Dermis microvascular lymphatic vessel endothelial cell (primary cell): ENCODE measurements at places on chromosomes 7 and 10. TPM values are rescaled to one million over a fixed set of nuclear protein-coding genes. Genes with fewer than 3 reads are reported as not detected.
A peak's percentile ranks its signal among the peaks of the same experiment; 100 is the strongest.

ZPBP gene
- total RNA-seq: not detected in 2 replicates

POLR1F gene
- 16.3 and 20.2 TPM in 2 replicates for total RNA-seq

MRC1 gene
- 232 and 250 TPM in 2 replicates for total RNA-seq

SCRN1 gene
- 61.4 and 69.3 TPM in 2 replicates for total RNA-seq

GNAI1 gene
- total RNA-seq: 15.0 and 19.7 TPM in 2 replicates

GJC3 gene
- 0.26 and 0.63 TPM in 2 replicates for total RNA-seq

EMX2 gene
- total RNA-seq: not detected in 2 replicates

DNA sequence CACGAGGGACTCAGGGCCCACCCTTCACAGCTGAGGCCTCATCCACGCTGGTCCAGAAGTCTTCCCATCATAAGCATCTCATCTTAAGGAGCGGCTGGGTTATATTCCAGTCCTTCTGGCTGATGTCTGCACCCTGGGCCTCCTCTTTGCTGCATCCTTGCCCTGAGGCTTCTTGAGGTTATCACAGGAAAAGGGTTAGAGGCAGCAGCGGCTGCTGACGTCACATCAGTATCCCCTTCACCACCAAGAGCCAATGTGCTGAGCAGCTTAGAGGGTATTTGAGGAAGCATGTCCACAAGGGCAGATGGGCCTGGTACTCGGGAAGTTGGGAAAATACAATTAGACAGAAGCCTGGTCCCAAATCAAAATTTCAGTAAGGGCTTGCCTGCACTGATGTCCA is 125.1 kb downstream of the PLXNA4 start:
- no peak for DNase-seq

DNA sequence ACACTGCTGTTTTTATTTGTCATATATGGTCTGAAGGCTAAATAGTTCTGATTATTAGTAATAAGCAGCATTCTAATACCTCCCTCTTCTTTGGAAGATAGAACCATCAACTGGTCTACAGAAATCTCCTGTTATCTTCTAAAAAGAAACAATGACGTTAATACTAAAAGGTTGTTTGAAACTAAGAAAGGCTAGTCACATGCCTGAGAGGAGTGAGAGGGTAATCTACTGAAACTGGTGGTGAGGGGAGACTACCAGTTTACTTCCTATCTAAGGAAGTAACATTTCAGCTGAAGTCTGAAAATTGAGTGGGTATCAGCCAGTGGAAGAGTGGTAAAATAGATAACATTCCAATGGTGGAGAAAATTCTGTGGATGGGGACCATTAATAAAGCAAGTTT is 48.4 kb downstream of the FGFBP3 start:
- DNase-seq: no peak

GRCh38 chr10:129719415-129719739 is 244.7 kb downstream of the EBF3 start:
- no peak for DNase-seq

DNA sequence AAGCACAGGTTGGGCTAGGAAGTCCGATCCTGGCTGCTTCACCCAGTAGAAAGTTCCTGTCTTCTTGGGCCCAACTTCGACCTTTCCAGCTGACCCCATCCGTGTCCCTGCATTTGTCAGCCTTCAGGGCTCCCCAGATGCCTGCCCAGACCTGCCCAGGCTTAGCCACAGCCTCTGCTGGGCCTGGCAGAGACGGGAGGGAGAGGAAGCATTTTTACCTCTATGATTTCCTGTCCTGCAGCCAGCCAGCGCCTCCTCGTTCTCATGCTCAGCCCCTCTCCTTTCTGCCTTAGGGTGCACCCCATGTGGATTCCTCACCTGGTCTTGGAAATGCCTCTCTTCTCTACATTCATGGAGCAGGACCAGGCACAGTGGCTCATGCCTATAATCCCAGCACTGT is 3.7 kb downstream of the METTL27 start:
- no peak for DNase-seq

DNA sequence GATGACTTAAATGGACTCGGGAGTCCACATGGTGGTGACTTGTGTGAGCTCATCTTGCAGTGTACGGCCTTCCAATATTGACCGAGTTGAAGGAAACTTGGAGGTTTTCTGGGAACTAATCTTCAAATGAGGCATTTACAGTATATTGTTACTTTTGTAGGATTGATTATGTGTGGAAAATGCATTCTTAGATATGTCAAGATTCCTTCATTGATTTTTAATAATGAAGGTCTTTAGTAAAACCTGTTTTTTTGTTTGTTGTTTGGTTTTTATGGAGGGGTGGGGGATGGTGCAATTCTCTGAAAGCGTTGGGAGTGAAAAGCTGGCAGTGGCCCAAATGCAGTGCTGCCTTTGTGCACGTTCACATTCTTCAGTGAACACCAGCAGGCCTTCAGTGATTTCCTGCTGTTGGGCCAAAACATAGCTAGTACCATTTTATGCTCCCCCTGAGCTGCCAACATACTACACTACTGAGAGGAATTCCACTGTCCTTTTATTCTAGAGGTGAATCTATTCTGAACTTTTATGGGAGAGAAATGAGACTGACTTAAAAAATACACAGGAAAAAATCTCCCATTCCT is 50.4 kb downstream of the CCNY start:
- peak; percentile 78 for DNase-seq

DNA sequence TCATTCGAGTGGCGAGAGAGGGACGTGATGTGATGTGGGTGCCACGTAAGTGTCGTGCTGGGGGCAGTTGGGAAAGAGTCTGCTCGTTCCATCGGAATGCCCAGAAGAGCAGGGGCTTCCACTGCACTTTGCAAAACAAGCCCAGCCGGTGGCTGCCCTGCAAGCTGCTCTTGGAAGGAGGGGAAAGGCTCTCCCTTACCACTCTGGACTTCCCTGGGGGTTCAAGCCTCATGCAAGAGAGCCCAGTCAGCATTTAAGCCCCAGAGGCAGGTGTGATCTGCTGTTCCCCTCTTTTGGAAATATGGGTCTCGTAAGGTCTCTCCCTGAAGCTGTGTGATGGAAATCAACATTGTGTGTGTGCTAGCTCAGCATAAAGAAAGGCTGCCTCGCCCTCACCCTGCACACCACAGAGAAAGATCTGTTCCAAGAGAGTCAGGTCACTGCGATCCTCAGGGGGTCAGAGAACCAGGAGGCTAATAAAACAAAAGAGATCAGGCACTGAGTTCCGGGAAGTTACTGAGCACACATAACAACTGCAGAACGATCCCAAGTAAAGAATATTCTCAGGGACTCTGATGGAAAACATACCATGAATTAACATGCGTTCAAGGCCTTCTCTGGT is 212.5 kb downstream of the ADAM12 start:
- no peak for DNase-seq

DNA sequence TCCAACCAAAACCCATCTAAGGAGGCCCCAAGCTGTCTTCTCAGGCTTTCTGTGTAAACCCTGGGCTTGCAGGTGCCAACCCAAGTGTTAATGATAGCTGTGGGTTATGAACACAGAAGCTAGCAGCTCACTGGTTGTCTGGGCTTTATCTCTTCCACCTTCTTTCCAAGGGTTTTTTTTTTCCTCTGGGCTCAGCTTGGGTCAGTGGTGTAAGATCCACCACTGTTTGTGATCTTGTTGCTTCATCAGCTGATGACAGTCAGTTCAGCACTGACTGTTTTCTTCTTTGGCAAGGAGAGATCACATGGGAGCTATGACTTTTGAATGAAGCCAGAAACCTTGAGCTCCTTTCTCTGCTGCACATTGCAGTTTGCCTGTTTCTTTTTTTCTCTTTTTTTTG is 4.6 kb downstream of the GTPBP4 start:
- no peak for DNase-seq

- no peak for DNase-seq
Measured at GRCh38 chr10:89646889-89647657, 2.0 kb upstream of the PANK1 start.

DNA sequence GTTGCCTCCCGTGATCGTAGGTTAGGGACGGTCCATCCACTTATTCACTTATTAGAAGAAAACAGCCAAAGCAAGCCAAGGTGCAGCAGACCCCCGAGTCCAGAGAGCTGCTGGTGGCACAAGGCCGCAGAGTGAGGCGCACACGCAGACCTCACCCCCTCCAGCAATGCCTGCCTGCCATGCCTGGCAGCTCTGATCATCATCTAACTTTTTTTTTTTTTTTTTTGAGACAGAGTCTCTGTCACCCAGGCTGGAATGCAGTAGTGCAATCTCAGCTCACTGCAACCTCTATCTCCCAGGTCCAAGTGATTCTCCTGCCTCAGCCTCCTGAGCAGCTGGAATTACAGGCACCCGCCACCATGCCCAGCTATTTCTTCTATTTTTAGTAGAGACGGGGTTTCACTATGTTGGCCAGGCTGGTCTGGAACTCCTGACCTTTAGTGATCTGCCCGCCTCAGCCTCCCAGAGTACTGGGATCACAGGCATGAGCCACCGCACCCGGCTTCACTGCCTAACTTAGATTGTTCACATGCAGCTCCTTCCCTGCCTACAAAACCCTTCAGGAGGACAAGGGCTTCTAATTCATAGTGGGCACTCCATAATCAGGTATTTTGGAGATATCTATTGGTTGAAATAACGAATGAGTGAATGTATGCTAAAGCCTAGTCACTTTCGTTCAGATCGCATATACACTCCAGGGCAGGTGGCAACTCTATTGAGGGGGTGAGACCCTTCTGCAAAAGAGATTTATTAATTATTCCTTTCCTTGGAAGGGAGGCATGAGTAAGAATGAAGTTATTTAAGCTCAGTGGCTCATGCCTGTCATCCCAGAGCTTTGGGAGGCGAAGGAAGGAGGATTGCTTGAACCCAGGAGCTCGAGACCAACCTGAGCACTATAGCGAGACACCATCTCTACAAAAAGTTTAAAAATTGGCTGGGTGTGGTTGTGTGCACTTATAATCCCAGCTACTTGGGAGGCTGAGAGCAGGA is 15.9 kb downstream of the TRIM56 start:
- DNase-seq: no peak

DNA sequence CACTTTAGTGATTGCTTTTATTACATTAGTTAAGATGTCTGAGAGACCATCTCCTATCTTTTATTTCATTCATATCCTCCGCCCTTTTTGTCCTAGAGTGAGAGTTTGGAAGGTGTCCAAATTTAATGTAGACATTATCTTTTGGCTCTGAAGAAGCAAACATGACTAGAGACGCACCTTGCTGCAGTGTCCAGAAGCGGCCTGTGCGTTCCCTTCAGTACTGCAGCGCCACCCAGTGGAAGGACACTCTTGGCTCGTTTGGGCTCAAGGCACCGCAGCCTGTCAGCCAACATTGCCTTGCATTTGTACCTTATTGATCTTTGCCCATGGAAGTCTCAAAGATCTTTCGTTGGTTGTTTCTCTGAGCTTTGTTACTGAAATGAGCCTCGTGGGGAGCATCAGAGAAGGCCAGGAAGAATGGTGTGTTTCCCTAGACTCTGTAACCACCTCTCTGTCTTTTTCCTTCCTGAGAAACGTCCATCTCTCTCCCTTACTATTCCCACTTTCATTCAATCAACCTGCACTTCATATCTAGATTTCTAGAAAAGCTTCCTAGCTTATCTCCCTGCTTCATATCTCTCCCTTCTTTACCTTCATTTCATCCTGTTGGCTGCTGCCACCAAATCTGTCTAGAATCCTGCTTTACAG is 10.4 kb upstream of the CLCN1 start:
- peak; percentile 65 for DNase-seq

- peak; percentile 50 for DNase-seq
Measured at GRCh38 chr7:157253850-157254249, 83.0 kb upstream of the DNAJB6 start.

GRCh38 chr10:36182179-36182566 is 540.1 kb upstream of the FZD8 start:
- DNase-seq: no peak

DNA sequence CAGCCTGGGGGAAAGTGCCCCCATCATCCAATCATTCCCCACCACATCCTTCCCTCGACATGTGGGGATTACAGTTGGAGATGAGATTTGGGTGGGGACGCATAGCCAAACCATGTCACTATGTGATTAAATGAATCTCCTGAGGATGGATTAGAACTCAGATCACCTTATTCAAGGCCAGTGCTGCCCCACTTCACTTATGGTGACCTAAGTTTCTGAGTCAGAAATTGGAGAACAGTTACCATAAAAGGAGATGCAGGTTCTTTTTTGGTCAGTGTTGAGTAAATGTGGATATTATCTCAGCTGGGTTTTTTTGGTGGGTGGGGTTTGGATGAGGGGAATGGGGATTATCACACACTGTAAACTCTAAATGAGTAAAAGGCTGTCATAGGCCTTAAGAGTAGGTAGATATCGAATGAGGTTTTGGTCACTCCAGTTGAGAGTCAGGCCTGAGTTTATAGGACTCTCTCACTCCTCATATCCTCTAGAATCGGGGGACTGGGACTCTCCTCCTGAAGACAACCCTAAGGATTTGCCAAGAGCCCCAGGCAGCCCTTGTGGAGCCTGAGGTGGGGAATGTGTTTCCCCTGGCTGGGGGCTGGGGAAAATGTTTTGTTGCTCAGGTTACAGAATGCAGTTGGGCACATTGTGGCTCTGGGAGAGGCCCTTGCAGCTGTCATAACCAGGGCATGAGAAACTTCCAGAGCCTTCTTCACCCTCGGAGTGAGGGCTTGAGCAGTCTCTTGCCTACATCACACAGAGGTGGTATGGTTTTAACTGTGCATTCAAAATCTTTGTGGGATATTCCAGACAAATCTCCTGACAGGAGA is 213.0 kb downstream of the BAMBI start:
- no peak for DNase-seq

DNA sequence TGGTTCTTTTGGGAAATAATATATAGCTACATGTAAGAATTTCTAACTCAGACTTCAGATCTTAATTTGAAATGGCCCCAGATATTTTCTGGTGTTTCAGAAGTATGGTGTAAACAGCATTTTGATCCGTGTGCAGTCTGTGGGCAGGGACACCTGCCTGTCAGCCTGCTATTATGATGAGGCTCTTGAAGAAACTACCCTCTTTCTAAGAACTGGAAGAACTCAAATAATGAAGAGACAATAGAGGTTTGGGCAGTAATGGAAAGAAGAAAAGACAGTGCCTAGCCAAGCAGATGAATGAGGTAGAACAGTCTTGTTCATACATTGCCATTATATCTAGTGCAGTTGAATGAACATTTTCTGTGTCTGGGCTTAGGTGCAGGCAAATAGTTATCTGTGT is 256.6 kb downstream of the ARHGAP21 start:
- no peak for DNase-seq

DNA sequence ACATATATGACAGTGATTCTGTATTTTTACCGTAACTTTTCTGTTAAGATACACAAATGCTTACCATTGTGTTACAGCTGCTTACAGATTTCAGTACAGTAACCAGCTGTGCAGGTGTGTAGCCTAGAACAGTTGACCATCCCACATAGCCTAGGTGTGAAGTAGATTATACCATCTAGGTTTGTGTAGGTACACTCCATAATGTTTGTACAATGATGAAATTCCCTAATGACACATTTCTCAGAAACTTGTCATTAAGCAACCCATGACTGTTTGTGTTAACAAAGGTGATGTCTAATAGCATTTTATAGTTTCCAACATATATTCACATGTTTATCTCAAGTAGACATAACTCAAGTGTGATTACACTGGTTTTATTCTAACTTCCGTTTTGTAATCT is 218.5 kb downstream of the PLXDC2 start:
- DNase-seq: no peak

DNA sequence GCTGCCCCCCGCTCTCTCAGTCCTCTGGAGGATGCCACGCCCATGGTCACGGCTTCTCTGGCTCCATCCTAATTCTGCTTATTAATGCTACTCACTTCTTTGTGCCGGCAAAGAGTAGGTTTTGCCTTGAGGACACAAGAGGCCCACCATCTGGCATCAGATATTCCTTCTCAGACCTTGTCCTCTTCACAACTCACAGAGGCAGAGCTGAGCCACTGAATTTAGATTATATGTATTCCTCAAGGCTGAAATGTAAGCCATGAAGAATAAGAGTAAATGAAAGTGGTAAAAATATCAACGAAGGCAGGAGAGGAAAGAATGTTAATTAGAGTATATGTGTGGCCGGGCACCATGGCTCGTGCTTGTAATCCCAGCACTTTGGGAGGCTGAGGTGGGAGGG is 6.5 kb downstream of the RBP4 start:
- DNase-seq: no peak
